CD4-positive, alpha-beta T cell treated with Interleukin-2 at 100 ng/mL for 4 hours (primary cell): ENCODE measurements at places on chromosomes 11 and 22.

DNA sequence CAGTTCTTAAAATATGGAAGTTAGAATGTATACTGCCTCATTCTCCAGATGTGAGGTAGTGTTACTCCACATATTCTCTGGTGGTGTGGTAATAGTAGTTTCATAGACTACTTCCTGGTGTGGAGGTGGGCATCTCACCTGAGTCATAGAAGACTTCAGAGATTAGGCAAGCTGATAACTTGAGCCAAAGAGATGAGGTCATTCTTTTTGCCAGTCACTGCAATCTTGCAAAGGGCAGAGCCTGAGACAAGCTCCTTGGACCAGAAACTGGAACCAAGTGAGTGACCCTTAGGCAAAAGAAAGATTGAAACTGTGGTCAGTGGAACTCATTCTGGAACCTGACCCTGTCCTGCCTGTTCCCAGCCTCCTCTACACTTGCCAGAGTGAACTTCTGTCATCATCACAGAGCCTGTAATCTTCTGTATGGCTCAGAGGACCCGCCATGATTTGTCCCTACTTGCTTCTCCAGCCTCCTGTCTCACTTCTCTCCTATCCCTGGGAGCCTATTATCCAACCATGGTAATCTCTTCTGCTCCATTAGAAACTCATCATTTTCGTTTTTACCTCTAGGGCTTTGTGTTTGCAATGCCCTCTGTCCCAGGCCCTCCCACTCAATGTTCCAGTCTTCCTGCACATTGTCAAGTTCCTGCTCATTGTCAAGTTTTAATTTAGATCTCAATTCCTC lies 10.6 kb upstream of the CCDC83 start:
- DNase-seq, result no peak

- DNase-seq, result no peak
These were observed 91.1 kb downstream of the STIM1 start for GRCh38 chr11:3946455-3947017.

GRCh38 chr11:110958216-110958615 lies 246.0 kb upstream of the ARHGAP20 start:
- DNase-seq, result no peak

GRCh38 chr11:128300785-128301184 lies 286.6 kb downstream of the ETS1 start:
- peak; percentile 61 for DNase-seq

- no peak for DNase-seq
These were observed 100.3 kb upstream of the AKIP1 start for GRCh38 chr11:8810540-8811301.

DNA sequence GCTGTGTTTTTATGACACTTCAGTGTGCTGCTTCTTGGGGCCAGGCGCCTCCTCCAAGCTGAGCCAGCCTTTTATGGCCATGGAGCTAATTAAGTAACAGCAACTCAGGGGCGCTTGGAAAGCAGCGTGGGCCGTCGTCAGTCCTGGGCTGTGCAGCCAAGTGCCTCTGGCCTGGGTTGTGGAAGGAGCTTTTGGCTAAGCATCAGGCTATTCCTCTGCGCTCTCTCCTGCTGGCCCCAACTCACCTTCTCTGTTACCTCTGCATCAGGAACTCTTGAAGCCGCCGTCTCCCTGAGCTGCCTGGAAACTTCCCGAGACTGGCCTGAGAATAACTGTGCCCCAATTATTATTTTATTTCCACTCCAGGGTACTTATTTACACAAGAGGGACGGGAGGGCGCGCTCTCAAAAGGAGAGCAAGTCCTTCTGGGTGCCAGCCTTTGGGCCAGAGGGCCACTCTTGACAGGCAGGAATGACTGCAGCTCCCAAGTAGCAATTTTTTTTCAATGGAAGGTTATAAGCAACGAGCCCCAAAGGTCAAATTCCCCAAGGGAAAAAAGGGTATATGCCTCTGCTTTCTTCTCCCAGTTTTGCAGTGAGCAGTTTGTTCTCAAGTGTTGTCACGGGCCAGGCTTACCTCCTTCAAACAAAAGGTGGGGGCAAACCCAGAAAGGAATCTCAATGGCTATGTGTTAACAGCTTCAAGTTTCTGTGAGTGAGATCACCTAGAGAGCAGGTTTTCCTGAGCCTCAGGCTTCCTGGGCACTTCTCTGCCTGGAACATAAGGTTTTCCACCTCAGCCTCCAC lies 38.5 kb upstream of the NAV2 start:
- no peak for DNase-seq

- DNase-seq, result no peak
These were observed 343.9 kb upstream of the CADM1 start for GRCh38 chr11:115848080-115848479.
